ENCODE measurements at places on chromosomes 1 and 21.

GRCh38 chr1:172931761-172932160 lies 119.0 kb downstream of the TNFSF18 start:
- DNase-seq: no peak

DNA sequence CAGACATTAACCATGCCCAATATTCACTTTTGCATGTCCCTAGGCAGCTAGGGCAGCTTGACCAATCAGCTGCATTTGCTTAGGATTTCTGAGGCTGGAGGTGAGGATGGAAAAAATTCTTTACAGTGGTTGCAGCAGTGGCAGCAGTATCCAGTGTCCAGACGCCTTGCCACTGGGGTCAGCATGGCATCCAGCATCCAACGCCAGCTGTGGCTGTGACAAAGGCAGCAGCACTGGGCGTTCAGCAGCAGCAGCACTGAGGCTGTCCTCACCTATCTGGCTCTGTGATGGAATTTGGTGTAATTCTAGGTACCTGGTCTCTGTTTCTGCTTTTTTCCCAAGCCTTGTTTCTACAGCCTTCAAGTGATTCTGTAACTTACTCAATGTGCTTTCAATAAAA lies 15.5 kb downstream of the RHBDL2 start:
- no peak for DNase-seq

DNA sequence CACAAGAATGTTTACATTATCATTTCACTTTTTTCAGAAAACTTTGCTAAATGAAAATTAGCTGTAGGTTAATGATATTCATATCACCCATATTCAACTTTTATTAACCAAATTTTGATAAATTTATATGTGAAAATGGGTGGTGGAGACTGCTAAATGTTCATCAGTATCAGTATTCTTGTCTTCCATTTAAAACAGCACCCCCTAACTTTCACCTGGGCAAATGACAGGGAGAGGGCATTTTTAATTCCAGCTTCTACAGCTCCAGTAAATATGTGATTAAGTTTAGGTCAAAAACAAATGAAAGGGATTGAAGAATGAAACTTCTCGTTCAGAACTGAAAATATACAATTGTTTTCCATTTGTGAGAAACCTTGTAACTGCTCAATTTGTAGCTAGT lies 722.2 kb downstream of the KCNT2 start:
- no peak for DNase-seq

DNA sequence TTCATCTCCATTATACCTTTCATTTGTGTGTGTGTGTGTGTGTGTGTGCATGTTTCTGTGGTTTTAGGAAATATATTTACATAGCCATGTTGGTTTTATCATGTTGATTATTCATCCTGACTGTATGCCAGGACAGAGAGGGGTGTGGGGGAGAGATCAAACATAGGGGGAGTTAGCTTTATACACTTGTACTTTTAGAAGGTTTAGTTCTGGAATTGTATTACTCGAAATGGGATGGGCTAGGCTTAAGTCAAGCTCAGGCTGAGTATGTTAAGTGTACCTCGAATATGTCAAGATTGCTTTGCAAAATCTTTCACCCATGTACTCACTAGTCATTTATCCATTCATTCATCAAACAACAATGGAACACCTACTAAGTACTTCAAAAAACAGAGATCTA lies 123.3 kb downstream of the HMCN1 start:
- DNase-seq: no peak

DNA sequence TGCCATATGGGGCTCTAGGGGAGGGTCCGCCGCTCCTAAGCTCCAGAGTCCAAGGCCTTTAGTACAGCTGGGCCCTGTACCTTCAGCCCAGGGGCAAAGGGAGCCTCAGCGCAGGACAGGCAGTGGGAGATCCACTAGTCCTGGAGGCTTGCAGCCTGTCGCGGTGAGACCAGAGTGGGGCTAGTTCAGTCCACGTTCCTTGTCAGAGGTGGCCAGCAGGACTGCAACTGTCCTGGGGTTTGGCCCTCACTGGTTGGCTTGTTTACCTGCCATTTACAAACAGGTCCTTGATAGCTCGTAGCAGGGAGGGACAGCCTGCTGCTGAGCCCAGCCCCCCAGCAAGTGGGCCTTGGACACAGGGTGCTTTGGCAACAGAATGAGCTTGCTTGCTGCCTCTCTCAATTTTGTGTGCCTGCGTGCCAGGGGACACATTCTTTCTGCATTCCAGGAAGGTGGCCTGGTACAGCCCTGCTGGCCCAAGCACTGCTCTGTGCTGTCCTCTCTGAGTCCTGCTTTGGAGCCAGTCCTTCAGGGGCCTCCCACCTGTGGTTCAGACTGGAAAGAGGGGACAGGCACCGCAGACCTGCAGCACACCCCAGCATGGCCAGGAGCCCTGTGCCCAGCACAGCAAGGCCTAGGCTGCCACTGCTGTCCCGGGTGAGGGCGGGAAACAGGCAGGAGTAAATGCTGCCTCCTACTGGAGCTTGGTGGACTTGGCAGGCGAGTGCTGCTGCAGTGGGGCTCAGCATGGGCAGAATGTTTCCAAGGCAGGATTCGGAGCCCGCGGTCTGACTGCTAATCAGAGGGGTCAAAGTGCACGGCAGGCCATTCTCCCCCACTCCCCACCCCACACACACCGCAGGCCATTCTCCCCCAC lies 15.2 kb downstream of the H6PD start:
- DNase-seq: peak; percentile 61

DNA sequence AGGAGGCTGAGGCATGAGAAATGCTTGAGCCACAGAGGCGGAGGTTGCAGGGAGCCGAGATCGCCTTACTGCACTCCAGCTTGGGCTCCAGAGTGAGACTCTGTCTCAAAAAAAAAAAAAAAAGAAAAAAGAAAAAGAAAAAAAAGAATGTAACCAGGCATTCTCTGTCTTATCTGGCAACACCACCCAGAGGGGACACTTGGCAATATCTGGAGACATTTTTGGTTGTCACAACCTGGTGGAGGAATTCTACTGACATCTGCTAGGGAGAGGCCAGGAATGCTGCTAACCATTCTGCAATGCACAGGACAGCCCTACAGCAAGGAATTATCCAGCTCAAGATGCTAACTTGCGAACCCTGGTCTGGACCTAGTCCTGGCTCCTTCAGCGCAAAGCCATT lies 2.3 kb upstream of the CNR2 start:
- DNase-seq: no peak

- no peak for DNase-seq
These were observed 8.6 kb upstream of the PPFIA4 start for GRCh38 chr1:203017692-203018091.

- DNase-seq: no peak
These were observed 13.9 kb downstream of the SORT1 start for GRCh38 chr1:109383854-109384253.

DNA sequence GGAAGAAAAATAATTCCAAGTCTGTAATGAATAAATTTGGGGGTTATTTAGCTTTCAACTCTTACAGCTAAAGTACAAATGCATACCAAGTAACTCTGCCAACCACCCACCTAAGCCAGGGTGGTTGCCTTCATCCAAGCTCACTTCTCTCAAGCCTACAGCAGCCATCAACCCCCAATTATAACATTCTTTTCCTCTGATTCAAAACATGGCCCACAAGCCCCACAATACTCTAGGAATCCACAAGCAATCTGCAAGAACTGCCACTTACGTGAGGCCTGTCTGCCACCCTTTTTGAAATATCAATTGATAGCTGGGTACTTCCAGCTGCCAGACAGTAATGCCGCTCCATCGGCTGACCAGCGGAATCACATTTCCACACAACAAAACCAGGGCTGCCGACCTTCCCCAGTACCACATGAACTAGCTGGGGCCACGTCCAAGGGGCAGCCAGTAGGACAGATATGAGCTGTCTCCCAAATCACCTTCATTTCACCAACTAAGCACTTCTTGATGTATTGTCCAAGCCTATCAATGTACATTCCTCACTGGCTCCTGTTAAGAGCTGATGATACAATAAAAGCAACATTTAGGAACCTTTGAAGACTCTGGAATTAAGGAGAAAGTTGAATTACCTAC lies 3.2 kb downstream of the LBR start:
- DNase-seq: no peak

- no peak for DNase-seq
These were observed 28.8 kb downstream of the ABCG1 start for GRCh38 chr21:42247716-42248115.

DNA sequence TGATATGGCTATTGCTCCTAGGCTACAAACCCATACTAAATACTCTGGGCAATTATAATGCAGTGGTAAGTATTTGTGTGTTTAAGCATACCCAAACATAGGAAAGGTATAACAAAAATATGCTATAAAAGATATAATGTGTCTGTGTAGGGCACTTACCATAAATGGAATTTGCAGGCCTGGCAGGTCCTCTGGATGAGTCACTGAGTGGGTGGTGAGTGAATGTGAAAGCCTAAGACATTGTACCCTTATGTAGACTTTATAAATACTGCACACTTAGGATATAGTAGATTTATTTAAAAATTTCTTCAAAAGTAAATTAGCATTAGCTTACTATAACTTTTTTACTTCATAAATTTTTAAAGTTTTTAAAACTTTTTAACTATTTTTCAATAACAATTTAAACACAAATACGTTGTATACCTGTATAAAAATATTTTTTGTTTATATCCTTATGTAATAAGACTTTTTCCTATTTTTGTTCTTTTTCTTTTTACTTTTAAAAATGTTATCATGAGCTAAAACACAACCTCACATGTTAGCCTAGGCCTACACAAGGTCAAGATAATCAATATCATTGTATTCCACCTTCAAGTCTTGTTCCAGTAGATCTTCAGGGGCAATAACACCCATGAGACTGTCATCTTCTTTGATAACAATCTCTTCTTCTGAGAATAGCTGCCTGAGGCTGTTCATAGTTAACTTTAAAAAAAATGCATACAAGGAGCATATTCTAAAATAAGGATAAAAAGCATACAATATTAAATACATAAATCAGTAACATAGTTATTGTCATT lies 306.3 kb upstream of the RGS18 start:
- DNase-seq: no peak

GRCh38 chr1:223747838-223748335 lies 35.5 kb downstream of the CAPN2 start:
- DNase-seq: no peak

- no peak for DNase-seq
These were observed 287.5 kb downstream of the PTGER3 start for GRCh38 chr1:70760154-70760553.

DNA sequence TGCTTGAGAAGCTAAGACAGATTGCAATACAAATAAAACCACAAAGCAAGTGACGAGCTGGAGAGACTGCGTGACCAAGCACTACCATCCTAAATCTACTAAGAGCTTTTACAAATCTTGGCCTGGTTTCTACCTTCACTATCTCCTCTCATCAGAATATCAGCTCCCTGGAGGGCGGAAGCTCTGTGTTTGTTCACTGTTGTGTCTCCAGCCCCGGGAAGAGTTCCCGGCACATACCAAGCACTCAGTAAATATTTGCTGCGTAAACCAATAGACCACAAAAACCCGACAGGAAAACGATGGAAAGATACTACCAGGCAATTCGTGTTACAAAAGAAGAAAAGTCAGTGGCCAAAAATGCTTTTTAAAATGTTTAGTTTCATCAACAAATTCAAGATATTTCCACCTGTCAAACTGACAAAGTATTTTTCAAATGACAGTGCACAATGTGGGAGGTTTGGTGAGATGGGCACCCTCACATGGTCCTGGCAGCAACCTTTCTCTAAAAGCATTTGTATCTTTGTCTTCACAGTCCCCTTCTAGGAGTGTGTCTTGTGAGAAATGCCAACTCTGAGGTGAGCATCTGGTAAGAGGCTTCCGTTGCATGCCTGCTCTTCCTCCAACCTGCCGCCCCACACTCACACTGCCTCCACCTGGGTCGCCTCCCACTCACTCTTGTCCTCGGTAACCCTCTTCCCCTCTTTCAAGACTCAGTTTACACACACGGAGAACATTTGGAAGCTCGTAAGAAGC lies 34.7 kb downstream of the SLC1A7 start:
- DNase-seq: no peak

DNA sequence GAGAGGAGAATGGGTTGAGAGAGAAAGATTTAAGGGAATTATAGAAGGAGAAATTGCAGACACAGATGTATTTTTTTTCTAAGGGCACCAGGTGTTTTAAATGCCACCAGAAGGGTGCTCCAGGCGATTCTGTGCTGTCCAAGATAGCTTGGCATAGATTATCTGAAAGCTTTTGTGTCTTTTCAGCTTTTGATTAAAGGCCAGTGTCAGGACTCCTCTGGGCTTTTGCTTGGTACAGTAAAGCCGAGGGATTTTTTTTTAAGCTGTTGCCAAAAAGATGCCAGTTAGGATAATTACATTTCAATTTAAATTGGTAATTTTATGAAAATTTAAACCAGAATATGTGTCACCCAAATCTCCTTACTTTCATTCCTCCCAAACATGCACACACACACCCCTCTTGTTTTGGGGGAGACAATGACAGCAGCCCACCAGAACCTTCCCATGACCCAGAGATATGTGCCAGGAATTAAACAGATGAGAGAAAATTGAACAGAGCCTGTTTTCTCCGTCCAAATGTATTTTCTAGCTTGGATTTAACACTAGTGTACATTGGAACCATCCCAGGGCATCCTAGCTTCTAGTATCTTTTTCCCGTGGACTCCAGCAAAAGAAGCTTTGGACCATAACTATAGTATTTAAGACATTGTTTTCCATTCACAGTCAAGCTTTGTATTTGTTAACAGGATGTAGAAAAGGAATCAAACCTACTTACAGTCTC lies 670.7 kb upstream of the CXADR start:
- no peak for DNase-seq

DNA sequence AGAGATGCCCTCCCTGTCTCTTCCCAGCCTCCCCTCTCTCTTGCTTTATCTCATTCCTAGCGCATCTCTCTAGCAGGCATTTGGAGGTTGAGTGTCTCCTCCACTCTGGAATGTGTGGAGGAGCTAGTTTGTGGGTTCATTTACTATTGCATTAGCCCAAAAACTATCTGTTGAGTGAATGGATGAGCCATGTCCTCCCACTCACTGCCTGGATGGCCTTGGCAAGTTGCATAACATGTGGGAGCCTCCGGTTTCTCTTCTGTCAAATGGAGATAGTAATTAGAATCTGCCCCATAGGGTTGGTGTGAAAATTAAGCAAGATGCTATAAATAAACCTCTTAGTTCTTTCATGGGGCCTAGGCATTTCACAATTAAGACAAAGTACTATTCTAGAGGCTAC lies 181.8 kb downstream of the KAZN start:
- DNase-seq: no peak

- no peak for DNase-seq
These were observed 80.8 kb downstream of the DMRTB1 start for GRCh38 chr1:53539711-53540603.

- no peak for DNase-seq
These were observed 2.5 kb upstream of the LRRN2 start for GRCh38 chr1:204688007-204688406.

DNA sequence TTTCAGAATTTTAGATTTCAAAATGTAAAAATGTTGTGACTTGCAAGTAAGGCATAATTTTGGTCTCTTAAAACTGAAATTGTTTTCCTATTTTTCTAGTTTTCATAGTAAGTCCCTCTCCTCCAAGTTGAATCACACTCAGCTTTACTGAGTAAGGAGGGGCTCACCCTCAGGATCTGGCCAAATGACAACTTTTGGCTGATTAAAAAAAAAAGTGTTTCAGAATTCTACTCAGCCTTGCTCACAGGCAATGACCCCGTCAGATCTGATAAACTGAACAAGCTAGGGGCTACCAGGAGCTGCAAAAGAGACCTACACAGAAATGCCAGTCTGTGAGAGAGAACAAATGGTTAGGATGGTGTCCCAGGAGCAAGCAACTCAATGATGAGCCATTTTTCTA lies 159.8 kb downstream of the PBX1 start:
- DNase-seq: no peak

Data from activated CD4-positive, alpha-beta T cell treated with anti-CD3 and anti-CD28 coated beads, Interleukin-2, amount 50 U/mL, for 48 hours (primary cell).